ENCODE measurements at places on chromosomes 2 and 18.

DNA sequence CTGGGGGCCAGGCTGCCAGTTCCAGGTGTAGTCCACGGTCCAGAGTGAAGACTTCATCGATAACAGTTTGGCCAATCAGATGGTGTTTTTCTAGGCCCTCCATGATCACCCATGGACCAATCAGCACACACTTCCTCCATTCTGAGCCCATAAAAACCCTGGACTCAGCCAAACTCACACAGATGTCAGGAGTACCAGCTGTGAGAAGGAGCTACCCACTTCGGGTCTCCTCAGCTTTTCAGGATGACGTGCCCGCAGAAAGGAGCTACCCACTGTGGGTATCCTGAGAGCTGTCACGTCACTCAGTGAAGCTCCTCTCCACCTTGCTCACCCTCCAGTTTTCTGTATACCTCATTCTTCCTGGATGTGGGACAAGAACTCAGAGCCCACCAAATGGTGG, 210.0 kb upstream of the RASGRP3 start:
- DNase-seq = no peak

- no peak for DNase-seq
Measured at GRCh38 chr2:100021791-100022340, 120.5 kb downstream of the AFF3 start.

DNA sequence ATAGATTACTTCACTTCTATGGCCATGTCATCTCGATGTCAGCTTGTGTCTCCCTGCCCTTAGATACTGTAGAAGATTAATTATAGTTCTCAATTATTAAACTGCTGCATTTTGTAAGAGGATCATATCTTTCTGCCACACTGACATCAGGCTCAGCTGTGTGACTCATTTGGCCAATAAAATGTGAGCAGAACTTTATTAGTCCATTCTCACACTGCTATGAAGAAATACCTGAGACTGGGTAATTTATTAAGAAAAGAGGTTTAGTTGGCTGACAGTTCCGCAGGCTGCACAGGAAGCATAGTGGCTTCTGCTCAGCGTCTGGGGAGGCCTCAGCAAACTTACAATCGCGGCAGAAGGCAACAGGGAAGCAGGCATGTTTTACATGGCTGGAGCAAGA, 290.4 kb downstream of the RAD51AP2 start:
- DNase-seq = no peak

DNA sequence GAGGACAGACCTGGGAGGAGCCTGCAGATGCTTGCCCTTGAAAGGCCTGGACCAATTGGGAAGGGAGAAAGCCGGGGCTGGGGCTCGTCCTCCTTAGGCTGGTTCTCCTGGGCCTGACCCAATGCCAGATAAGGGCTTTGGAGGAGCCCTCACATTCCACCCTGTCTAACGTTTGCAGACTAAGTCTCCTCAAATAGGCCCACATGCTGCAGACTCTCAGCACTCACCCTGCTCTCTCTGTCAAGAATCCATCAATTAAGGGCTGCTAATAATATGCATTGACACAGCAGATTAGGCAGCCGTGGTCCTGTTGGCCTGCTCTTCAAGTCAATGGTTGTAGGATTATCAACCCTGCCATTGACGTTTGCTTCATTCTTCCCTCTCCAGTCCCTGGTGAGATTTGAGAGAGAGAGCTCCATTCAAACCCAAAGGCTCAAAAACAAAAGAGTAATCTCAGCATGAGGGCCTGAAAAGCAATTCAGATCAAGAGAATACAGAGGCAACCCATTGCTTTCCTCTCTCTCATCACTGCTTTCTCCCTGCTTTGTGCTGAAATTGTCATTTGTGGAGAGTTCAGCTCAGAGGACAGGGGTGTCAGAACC, 167.6 kb downstream of the INSIG2 start:
- no peak for DNase-seq

- DNase-seq = no peak
Measured at GRCh38 chr18:36947820-36948348, 119.0 kb downstream of the KIAA1328 start.

DNA sequence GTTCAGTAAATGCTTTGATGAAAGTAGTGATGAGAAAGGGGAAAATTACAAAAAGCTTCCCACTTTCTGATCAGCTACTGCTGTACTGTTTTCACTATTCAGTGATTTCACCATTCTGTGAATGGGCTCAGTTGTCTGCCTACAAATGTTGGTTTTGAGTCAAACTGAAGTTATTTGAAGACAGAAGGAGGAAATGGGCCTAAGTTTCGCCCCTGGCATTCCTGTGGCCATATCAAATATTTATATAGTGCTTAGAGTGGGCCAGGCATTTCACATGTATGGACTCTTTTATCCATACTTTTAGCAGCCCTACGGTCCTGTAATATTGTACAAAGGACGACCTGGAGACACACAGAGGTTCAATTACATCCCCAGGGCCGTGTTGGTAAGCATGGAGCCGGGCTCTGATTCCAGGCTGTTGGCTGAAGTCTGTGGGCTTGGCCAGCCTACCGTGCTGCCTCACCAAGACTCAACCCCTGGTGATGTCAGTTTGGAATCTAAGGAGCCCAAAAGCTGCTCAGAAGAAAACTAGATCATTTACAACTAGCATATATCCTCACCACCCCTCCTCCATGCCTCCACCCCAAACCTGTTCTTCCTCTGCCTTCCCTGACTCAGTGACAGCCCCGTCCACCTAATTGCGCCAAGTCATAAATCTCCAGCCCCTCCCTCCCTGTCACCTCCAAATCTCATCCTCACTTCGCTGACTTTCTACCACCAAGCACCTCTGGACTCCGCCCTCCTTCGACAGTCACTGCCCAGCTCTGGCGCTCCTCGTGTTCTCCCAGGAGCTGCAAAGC, 10.1 kb upstream of the GRHL1 start:
- DNase-seq = no peak

DNA sequence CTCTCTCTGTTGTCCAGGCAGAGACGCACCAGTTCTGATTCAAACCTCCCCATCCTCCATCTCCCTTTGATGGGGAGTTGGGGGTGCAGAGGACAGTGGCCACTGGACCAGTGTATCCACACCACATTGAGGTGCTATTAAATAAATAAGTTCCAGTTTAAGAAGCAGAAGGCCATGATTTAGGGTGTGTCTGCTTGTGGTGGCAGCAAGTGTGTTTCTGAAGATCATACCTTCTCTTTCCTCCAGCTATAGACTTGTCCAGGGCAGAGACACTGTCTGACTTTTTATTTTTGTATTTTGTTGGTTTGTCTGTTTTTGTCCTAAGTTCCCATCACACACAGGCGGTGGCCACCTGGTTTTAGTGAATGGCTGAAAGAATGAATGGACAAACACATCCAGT, 16.5 kb upstream of the INO80C start:
- no peak for DNase-seq

GRCh38 chr2:31297751-31298150, 63.8 kb downstream of the EHD3 start:
- DNase-seq = no peak

DNA sequence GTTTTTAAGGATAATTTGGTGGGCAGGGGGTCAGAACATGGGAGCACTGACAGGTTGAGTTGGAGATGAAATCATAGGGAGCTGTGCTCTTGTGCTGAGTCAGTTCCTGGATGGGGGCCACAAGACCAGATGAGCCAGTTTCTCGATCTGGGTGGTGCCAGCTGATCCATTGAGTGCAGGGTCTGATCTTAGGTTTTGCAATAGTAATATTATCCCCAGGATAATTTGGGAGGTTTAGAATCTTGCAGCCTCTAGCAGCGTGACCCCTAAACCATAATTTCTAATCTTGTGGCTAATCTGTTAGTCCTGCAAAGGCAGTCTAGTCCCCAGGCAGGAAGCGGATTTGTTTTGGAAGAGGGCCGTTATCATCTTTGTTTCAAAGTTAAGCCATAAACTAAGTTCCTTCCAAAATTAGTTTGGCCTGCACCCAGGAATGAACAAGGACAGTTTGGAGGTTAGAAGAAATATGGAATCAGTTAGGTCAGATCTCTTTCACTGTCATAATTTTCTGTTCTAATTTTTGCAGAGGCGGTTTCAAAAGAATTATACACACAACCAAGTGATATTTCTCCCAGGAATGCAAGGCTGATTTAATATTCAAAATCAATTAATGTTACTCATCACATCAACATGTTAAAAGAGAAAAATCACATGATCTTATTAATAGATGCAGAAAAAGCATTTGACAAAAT, 23.0 kb downstream of the DBI start:
- no peak for DNase-seq

DNA sequence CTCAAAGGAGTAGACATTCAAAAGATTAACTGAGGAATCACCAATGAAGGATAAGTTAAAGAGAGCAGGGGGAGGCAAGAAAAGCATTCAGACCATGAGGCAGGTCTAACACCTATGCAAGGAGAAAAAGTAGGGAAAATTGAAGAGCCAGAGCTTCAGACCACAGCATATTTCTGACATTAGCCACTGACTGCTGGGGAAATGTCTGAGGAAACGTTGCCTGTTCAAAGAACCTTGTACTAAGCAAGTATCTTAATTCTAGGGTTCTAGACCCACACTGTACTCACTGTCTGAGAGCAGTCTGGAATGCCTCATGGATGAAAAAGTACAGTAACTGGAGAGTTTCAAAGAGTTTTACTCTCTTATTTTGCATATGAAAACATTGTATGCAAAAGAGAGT, 39.5 kb upstream of the TFPI start:
- DNase-seq = no peak

DNA sequence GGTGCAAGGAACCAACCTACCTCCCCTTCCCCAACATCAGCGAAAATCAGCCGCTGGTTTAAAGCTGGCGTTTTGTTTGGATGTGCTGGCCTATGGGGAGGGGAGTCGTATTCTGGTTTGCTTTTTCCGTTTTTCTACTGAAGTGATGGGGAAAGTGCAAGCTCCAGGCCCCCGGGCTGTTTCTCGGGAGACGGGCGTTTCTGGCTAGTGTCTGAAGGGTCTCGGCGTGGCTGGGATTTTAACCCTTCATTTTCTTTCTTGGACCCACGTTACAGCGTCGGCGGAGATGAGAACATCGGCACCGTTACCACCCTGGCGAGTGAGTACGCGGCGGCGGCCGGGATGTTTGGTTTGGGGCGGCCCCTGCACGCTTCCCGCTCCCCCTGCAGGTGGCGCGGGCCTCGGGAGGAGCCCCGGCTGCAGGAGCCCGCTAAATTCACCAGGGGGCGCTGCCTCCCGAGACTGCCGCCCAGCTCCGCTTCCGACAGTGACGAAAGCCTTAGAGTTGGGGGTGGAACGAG, 70.7 kb downstream of the PLB1 start:
- peak; percentile 73 for DNase-seq

- DNase-seq = no peak
Measured at GRCh38 chr2:164747140-164747539, 94.5 kb downstream of the COBLL1 start.

DNA sequence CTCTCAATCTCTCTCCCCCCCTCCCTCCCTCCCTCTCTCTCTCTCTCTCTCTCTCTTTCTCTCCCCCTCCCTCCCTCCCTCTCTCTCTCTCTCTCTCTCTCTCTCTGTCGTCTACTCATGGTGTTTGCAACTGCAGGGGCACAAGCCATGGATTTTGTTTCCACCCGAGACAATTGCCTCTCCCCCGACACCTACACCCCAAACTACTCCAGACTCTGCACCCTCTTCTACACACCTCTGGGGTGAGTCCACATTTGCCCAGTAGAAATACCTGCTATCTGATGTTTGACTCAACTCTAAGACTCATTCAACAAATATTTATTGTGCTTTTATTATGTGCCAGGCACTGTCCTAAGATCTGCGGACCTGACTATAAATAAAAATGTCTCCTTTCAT, 93.7 kb downstream of the TMEM17 start:
- DNase-seq = no peak

Data from C1 segment of cervical spinal cord (tissue), 14 donors.